ENCODE measurements at places on chromosomes 4 and X.

- no peak for DNase-seq
Observed at GRCh38 chrX:2879670-2880069, 49.5 kb downstream of the ARSD start.

DNA sequence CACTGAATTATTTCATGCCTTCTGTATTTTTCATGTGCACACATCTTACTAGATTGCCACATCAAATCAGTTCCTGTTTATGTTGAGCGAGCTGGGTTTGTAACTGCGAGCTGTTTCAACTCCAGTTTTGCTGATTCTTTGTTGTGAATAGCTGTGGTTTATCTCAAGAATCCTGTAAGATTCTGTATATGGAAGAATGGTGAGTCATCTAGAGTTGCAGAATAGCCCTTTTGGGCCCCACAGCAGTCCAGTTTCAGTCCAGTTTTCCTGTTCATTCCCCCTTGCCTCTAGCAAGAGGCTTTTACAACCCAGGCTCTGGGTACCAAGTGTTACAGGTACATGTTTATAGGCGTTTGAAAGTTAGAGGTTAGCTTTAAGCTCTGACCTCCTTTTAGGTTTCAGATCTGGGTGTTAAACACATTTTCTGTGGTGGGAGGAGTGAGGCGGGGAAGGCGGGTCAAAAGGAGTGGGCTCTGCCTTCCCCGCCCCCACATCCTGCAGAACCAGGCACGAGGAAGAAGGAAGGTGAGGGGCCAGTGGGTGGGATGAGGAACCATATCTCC lies 32.7 kb downstream of the TBC1D14 start:
- no peak for DNase-seq

DNA sequence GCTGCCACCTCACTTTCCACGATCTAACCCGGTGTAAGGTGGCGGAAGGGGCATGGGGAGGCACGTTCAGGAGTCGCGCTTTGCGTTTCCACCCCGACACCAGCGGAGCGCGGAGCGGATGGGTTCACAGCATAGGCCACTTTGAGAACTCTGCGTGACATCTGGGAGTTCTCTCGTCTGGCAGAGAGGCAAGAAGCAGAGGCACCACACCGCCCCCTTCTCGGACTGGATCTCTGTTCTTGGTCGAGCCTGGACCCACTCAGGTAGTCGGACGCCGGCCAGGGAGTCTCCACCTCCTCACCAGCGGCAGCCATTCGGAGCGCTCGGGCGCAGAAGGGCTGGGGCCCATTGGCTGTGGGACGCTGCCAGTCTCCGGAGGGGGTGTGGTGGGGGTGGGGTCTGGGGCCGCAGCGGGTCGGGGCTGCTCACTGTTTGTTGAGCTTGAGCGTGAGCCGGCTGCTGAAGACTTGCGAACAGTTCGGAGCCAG lies at the start of gene DACH2:
Gene DACH2, plus strand, starts transcription at position 428 of the 488 bp plus-strand sequence.
- peak; percentile 3 for DNase-seq

DNA sequence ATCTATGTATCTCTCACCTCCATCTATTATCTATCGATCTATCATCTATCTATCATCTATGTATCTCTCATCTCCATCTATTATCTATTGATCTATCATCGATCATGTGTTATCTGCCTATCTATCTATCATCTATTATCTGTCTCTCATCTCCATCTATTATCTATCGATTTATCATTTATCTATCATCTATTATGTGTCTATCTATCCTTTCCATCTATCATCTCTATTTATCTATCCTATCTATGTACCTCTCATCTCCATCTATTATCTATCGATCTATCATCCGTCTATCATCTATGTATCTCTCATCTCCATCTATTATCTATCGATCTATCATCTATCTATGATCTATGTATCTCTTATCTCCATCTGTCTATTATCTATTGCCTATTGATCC lies 188.1 kb downstream of the ASMT start:
- DNase-seq, result no peak

DNA sequence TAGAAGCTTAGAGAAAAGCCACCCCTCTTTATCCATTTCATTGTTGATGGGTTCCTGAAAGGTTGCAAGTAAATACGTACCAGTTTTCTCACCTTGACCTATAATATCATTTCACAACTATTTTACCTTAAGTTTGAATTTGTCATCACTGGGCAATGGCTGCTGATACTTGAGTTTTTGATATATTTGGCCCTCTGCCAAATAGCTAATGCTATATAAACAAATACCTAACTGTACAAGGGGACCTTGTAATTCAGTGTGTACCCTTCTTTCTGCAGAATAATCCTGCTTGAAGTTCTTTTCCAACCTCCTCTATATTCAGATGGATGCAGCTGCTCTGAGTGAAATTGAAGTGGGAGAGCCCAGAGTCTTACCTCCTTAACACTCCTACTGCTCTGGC lies 19.0 kb upstream of the GLUD2 start:
- DNase-seq, result no peak

DNA sequence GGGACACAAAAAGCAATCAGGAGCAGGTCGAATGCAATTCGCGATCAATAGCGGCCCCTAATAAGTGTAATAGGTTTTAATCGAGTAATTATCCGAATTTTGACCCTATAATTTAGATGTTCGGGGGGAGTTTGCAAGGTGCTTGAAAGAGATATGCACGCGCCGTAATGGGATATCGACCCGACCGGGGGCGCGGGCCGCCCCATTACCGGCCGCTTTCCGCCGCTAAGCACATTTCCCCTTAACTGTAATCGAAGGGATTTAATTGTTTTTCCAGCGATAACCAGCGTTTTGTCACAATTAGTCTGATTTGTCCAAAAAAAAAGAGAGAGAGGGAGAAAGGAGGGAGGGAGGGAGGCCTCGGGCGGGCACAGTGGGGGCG lies 997 bp downstream of the NKX1-1 start:
- no peak for DNase-seq
